CMK (cell line): ENCODE measurements at places on chromosomes 6 and 20.

DNA sequence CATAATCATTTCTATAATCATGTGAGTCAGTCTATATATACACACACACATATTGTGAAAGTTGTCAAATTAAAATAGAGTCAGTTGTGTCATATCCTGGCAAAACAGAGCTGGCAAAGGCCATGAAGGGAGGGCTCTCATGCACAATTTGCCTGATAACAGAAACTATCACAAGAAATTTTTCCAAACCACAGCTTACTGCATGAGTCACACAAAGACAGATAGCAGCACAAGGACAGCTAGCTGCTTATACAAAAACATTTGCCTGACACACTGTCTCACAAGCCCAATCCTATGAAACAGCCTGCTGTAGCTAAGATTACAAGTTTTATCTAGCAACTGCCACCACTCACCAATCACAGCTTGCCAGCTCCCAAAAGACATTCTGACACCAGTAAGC, 848.5 kb upstream of the MAN1A1 start:
- DNase-seq, result peak; percentile 29

- no peak for DNase-seq
Observed at GRCh38 chr20:3174442-3175261, 1.3 kb upstream of the LZTS3 start.

DNA sequence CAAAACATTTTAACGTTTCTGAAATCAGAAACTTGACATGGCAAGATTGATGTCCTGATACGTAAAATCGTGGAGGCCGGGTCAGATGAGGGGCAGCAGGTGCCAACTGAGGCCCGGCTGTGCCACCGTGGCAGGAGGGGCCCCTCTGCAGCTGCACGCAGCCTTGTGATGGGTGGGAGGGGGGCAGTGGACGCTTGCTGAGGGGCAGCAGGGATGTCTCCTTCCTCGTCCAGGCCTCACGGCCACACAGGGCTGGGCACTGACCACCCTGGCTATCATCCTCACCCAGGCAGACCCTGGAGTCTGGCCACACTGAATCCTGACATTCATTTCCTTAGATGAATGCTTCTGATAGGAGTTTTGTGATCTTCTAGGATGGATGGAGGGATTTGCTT, 114.7 kb downstream of the ERMARD start:
- DNase-seq, result no peak

- DNase-seq, result no peak
Observed at GRCh38 chr6:97687916-97688315, 404.9 kb upstream of the MMS22L start.

DNA sequence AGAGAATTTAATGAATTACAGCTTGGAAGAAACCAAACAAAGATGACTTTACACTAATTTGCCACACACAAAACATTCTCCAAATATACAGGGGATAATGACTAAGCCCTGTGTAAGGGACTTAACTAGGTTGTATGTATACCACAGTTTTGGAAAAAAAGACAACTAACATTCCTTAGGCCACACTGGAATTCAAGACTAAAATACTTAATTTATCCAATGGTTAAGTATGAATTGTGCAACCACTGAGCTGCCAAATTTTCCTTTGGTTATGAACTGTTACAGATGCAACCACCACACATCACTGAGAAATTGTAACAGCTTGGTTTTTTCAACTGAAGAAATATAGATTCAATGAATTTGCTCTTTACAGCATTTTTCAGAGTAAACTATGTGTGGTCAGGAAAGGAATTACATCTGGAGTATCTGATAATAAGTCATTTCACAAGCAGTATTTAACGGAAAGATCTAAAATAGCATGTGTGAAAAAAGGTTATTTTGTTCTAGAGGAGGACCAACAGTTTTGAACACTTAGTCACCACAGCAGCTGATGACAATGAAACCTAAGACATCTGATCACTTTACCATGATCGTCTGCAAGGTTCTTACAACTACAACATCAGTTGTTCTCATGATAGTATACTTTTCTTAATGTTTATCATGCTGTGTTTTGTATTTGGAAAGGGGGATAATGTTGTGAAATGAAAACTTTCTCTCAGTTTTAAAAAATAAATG, 318.8 kb downstream of the BCKDHB start:
- DNase-seq, result peak; percentile 24

- DNase-seq, result no peak
Observed at GRCh38 chr20:32569380-32570305, 15.5 kb downstream of the NOL4L start.

GRCh38 chr6:150902142-150902776, 36.8 kb downstream of the MTHFD1L start:
- no peak for DNase-seq

GRCh38 chr6:113625850-113626249, 231.3 kb upstream of the MARCKS start:
- DNase-seq, result no peak

DNA sequence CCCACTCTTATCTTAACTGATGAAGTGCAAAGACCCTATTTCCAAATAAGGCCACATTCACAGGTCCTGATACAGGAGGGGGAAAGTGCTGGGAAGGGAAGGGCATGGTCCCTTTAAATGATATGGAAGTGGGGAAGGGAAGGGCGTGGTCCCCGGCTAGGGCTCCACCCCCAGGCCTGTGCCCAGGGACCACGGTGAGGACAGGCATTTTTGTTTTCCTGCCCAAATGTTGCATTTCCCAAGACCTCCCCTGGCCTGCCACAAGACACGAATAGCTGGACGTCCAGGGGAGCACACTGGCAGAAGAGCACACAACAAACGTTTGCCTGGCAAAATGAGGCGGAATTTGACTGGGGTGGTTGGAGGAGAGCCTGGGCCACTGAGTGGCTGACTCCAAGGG, 16.1 kb upstream of the HFE start:
- no peak for DNase-seq

DNA sequence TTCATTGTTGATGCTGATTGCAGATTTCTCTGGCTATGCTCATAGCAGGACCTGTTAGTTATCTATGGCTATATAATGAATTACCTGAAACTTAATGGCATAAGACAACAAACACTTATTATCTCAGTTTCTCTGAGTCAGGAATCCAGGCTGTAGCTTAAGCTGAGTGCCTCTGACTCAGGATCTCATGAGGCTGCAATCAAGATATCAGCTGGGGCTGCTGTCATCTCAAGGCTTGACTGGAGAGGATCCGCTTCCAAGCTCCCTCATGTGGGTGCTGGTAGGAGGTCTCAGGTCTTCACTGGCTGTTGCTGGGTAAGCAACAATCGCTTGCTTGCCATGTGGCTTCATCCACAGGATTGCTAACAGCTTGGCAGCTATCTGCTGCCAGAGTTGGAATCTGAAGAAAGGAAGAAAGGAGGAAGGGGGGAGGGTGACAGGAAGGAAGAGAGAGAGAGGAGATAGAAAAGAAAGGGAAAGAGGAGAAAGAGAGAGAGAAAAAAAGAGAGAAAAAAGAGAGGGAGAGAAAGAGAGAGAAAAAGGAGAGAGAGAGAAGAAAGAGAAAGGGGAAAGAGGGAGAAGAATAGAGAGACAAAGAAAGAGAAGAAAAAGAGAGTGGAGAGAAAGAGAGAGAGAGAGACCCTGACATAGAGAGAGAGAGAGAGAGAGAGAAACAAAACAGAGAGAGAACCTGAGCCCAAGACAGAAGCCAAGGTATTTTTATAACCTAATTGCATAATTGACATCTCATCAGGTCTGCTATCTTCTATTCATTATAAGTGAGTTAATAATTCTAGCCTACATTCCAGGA, 579.0 kb upstream of the BTBD3 start:
- no peak for DNase-seq

- no peak for DNase-seq
Observed at GRCh38 chr20:50304501-50304856, 113.8 kb downstream of the CEBPB start.

GRCh38 chr6:26304797-26305640, 60.0 kb upstream of the BTN3A2 start:
- DNase-seq, result peak; percentile 70

GRCh38 chr6:140909625-140910024, 1223.1 kb upstream of the GJE1 start:
- no peak for DNase-seq

DNA sequence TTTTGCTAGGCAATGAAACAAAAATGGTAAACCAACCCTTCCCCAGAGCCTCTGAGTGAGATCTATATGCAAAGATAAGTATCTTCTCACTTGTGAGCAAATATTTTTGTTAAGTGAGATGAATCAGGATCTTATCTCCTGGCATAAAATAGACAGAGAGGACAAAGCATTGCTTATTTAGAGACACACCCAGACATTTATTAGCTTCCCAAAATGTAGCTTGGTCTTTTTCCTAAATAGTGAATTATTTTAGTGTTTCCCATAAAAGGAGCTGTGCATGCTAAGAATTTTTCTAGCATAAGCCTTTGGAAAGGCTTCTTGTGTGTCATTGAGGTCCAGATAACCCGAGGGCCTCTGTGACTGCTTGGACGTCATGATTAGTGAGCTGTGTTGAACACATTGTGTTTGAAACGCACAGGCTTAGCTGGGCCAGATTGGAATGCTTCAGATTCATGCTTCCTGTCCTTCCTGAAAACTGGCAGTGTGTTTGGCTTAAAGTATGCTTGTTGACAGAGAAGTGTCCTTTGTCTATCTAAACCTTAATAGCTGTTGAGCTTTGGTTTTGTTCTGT, 16.5 kb downstream of the MTHFD1L start:
- DNase-seq, result no peak

DNA sequence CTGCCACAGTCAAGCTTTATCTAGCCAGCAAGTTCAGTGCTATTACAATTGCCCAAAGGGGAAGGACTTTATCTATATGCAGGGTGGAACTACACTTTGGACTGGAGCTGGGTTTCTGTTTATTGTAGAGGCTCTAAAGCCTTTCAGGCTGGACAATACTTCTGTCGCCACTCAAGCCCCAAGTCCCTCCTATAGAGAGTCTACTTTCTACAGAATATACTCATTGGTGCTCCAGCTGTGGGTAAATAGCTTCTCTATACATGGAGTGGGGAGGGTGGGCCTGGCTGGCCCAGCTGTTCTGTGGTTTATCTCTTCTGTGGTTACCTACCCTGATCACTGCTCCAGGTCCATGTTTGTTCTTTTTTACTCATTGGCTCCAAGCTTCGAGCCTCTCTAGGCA, 151.8 kb upstream of the MYLIP start:
- DNase-seq, result no peak

- DNase-seq, result no peak
Observed at GRCh38 chr20:63969838-63970713, at the start of gene ZNF512B. Gene ZNF512B, minus strand, starts transcription at chr20:63969930. Its CDS starts 1,980 bp downstream, at chr20:63967950.

- DNase-seq, result no peak
Observed at GRCh38 chr6:108689272-108690161, 128.8 kb downstream of the FOXO3 start.

- no peak for DNase-seq
Observed at GRCh38 chr20:19993958-19994669, 23.0 kb upstream of the NAA20 start.

- DNase-seq, result no peak
Observed at GRCh38 chr6:157558049-157558448, 177.1 kb downstream of the ZDHHC14 start.

DNA sequence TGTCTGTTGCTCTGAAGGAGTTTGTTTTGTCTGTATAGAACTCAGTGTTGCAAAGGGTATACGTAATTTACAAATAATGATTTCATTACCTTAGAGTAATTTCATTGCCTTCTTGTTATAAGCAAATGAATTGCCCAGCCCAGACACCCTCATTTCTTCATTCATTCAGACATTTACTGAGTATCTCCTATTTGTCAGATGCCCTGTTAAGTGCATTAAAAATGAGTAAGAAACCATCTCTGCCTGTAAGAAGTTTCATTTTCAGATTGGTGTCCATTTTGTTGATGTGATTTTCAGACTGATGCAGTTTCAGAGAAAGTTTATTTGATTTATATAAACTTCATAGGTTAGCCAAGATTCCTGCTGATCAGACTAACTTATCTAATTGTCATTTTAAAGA, 429.3 kb downstream of the PHF3 start:
- no peak for DNase-seq
